COLO829 (cell line): ENCODE measurements at places on chromosomes 1 and 21.

DNA sequence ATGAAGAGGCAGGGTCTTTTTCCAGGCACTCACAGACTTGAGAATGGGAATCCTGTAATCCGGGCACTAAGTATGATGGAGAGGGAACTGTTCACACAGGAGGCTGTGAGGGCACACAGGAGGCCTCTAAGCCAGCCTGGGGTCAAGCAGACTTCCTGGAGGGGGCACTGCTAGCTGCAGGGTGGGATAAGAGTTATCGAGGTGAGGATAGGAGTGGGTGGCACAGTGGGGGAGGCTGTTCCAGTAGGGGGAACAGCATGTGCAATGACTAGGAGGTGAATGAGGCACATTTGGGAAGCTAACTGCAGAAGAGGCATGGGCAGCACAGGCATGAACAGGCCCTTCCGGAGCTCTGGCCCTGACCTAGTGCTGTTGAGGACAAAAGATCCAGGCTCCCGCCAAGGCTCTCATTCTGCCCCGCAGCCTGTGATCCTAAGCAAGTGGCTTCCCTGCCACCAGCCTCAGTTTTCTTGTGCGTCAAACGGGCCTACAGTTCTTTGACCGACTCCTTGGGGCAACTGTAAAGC lies 216.7 kb downstream of the TRABD2B start:
- no peak for DNase-seq

- no peak for DNase-seq
Measured at GRCh38 chr1:50989694-50990093, 19.6 kb downstream of the CDKN2C start.

GRCh38 chr1:105137543-105138457 lies 1388.1 kb downstream of the AMY1C start:
- peak; percentile 14 for DNase-seq

DNA sequence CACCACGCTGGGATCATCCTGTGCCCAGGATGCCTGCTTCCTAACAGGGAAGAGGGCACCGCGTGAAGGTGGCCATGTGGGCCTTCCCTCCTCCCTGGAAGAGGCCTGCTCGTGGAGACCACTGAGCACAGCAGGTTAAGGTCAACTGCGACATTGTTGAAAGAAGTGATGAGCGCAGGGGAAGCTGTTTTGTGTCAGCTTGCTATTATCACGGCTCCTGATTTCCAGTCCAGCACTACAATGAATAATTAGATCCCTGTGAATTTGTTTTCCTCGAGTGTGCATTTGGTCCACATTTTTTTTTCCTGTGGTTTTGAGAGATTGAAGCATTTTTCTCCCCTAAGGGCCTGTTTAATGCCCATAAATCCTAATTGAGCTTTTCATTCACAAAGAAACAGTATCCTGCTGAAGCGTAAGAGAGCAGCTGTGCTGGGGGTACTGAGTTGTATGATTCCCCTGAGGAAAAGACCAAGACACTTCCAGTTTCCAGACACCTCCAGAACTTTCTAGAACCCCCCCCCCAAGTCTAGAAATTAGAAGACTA lies 204.9 kb downstream of the KCNJ6 start:
- peak; percentile 16 for DNase-seq

DNA sequence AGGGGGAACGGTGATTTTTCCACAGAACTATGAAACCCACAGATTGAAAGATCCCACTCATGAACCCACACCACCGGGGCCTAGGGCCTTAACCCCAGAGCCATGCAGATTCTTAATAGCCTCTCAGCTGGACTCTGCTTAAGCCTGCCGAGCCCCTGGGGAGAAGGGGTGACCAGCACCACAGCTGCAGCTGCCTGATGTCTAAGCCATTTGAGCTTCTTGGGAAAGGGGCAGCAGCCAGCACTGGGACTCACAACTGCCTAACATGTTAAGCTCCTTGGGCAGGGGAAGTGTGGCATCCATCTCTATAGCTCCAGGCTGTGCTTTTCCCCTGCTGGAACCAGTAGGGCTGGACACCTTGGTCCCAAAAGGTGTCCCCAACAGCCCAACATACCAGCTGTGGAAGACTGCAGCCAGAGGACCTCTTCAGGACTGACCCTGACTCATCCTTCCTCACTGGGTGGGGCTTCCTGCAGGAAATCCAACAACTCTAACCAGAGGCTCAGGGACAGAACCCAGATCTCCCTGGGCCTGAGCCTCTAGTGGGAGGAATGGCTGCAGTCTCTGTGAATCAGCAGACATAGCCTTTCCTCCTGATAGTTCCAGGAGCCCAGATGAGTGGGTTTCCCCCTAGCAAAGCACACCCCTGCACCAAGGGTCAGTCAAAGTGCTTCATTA lies 34.6 kb upstream of the FMO3 start:
- DNase-seq: no peak
